ENCODE measurements at places on chromosomes 3 and 15.

GRCh38 chr3:163071713-163072112 lies 1575.1 kb downstream of the OTOL1 start:
- DNase-seq, result no peak

GRCh38 chr15:67184208-67184925 lies 70.1 kb downstream of the AAGAB start:
- no peak for DNase-seq

DNA sequence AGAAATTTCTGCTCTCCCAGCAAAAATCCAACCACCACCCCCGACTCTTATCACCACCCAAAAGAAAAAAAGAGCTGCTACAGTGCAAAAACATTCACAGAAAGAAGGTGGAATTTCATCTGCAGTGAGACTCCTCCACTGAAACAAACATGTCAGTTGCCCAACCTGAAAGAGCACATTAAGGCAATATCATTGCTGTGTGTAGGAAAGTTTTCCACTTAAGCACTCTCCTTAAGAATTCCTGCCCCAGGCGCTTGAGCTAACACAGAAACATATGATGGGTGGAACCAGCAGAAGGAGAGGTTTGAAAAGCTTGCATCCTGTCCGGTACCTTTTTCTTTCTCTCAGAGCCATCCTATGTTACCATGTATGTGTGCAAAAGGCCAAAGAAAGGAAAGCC lies 200.8 kb upstream of the GADL1 start:
- DNase-seq, result no peak

DNA sequence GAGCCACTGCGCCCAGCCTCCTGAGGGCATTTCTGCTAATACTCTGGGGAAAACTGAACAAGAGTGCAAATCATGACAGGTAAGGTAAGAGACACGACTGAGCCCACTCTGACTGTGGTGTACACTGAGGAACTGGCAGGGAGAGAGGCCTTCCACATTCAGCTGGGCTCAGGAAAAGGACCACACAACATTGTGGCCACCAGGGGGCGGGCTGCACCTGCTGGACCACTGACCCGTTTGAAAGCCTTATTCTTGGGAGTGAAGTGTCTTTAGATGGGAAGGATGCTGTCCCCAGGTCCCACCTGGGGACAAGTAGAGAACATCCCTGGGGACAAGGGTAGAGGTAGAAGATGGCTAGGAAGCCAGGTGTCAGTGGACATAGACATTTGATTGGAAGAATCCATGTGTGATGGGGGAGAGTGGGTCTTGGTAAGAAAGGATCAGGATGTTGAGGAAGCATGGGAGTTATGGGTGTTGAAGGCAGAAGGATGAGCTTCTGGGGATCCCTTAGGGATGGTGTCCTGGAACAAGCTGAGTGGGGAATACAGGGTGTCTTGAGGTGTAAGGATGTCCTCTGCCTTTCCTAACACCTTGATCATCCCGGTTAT lies 6.2 kb upstream of the CTDSPL start:
- peak; percentile 53 for DNase-seq

- peak; percentile 41 for DNase-seq
Observed at GRCh38 chr15:48177766-48178647, at the start of gene MYEF2. MYEF2 (minus strand) TSS chr15:48178295; CDS start chr15:48178237, 58 bp downstream.

- no peak for DNase-seq
Observed at GRCh38 chr3:62139957-62140356, 233.4 kb downstream of the FEZF2 start.

DNA sequence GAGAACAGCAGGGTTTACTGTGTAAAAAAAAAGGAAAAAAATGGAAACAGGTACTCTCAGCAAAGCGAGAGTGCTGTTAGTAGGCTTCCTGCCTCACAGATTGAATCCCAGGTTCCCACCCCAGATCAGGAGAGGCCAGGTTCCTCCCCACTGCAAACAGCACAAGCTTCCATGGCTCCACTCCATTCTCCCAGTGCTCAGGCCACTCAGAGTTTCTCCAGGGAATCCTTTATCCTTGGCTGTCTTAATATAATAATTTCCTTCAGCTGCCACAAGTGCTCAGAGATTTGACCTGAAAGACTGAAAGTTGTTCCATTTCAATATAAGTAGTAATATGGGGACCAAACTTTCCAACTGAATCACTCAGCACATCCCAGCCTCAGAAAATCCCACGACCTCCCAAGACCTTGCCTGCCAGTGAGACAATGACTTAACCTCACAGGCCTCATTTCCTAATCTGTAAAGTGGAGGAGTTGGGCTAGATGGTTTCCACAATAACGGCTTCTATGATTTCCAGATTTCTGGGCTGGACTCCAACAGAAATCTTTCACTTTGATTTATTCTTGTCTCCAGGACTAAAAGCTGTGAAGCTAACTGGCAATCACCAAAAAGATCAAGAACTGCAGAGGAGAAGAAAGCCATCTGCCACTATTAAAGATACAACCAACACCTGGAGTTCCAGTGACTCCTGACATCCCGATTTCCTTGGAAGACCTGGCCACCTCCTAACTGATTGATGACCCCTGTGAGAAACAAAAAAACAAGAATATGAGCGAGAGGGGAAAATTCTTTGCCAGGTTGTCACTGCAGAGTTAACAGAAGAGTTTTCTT lies 289.5 kb downstream of the NEK10 start:
- no peak for DNase-seq

- DNase-seq, result no peak
Observed at GRCh38 chr3:27095553-27096222, 273.5 kb downstream of the NEK10 start.

DNA sequence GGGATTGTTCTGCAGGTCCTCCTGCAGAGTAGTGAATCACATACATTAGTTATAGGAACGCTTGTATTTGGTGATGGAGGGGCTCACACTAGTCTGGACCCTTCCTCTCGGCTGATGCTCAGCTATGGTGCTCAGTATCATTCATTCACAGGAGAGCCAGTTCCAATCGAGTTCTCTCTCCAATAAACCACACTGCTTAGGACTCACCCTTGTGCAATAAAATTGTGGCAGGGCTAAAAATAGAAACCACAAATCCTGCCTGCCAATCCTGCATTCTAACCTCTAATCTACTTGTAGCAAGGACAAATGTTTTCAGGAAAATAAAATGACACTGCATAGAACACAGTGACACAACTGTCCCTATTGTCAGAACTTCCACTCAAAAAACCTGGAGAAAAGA lies 138.4 kb upstream of the TBL1XR1 start:
- DNase-seq, result no peak

GRCh38 chr3:78459796-78460195 lies 1308.0 kb downstream of the ROBO1 start:
- no peak for DNase-seq

DNA sequence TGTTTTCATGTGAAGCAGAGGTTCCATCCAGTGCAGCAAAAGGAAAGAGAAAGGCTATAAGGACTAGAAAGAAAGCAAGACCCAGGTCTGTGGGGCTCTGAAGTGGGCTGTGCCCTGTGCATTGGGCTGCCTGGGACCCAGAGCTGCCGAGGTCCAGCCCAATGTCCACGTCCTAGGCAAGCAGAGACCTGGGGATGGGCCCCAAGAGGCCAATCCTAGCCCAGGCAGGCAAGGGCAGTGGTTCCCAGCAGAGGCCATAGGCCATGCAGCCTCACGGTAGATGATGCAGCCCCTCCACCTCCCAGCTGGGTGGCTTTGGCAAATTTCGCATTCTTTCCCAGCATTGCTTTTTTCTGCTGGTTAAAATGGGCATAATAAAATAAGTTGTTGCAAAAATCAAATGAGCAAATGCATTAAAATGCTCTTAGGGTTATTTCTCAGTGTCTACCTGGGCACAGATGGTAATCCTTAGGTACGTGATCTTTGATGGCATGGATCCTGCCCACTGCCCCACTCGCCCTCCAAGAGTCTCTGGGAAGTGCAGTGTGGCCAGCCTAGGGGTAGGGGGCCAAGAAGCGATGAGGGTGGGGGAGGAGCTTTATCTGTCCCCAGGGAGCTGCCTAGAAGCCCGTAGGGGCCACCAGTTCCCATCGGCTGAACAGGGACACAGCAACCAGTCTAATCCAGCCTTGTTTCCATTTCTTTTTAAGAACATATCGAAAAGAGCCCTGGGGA lies 22.3 kb upstream of the GP9 start:
- DNase-seq, result no peak

GRCh38 chr15:50182219-50183013 lies 420 bp downstream of the SLC27A2 start:
- DNase-seq, result peak; percentile 31

- DNase-seq, result no peak
Observed at GRCh38 chr3:9795207-9795606, 2.3 kb downstream of the ARPC4 start.

GRCh38 chr15:74011610-74012009 lies 17.1 kb downstream of the PML start:
- no peak for DNase-seq

Measured in effector memory CD8-positive, alpha-beta T cell (primary cell).